Astrocyte of the spinal cord (primary cell): ENCODE measurements at places on chromosomes 11 and 22.

DNA sequence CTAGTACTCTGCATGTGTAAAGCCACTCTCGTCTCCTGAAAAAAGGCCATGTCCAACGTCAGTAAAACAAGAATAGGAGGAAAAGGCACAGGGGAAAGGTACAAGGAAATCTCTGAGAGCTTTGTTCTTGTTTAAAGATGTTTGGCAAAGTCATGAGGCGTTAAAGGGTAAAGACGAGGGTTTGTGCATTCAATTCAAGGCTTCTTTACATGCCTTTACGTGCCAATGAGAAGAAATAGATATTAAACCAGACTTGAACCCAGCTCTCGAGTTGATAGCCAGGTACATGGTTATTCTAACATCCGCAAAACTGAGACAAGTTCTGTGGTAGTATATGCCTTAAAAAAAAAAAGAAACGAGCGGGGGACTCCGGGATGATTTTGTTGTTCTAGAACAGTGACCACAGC is 704 bp upstream of the CFL1 start:
- peak; percentile 50 for DNase-seq

GRCh38 chr22:25366408-25366807 is 147.0 kb downstream of the CRYBB2 start:
- DNase-seq: no peak

DNA sequence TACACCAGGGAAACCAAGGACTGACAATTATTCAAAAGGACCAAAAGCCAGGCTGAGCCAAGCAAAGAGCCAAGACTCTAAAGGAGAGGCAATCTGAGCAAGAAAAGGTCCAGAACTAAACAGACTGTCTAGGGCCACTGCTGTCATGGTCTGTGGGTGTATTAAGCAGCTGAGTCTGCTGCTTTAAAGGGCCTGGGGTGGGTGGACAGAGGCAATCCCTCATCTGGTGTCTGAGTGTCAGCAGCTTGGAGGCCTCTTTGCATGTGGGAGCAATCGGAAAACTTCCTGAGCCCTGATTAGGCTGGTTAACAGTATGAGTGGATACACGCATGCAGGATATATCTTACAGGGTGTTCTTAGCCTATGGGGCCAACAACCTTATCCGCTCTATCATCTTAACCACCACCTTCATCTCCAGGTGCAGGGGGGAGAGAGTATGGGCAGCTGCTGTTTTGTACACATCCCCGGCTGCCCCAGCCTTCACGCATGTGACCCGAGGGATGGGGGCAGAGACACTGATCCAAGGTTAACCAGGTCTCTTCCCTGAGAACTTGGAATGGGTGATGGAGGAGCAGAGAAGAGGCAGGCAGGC is 67.5 kb upstream of the TIMP3 start:
- no peak for DNase-seq

- DNase-seq: no peak
Observed at GRCh38 chr22:34669001-34669400, 397.0 kb upstream of the ISX start.

DNA sequence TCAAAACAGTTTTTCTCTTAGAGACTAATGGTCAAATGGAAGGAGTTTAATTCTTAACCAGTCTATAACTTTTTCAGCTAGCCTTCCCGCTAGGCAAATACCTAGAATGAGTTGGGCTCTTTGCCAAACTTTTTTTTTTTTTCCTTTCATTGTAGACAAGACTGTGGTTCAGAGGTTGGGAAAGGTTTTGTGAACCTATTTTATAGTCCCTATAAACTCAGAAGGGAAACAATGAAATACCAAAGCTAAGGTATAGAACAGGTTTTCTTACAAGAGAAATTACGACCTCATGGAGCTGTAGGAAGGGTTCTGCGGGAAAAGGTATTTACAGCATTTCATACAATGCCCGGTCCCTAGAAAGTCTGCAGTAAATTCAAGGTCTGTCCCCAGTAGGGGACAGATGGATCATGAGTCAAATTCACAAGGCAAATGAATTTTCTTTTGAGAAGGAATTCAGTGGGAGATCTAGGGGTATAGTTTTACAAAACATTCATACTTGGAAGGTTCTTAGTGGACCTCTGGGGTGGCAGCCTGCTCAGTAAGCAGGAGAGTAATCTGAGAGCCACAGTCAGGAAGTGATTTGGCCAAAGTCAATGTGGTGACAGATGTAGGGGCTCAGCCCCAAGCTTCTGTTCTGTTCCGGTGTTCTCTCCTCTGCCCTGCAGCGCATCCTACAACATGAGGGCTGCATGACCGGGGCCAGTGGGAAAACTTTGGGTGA is 146.8 kb downstream of the DBX1 start:
- peak; percentile 46 for DNase-seq

GRCh38 chr11:34358728-34359547 is 1.1 kb upstream of the ABTB2 start:
- DNase-seq: peak; percentile 86

DNA sequence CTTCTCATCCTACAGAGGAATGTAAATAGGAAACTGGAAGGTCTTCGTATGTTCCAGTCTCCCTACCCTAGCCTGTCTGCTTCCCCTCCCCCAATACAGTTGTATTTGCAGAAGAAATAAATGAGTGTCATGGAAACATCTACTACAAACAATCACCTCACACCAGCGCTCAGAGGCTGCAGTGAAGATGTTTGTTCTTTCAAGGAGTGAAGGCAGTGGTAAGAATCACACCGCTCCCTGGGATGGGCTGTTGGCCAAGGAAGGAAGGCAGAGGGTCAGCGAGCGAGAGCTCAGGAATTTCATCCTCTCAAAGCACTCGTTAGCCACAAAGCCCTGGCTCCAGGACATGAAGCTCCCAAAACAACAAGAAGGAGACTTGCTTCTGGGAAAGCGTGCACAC is 1.1 kb upstream of the IGSF9B start:
- DNase-seq: peak; percentile 9

DNA sequence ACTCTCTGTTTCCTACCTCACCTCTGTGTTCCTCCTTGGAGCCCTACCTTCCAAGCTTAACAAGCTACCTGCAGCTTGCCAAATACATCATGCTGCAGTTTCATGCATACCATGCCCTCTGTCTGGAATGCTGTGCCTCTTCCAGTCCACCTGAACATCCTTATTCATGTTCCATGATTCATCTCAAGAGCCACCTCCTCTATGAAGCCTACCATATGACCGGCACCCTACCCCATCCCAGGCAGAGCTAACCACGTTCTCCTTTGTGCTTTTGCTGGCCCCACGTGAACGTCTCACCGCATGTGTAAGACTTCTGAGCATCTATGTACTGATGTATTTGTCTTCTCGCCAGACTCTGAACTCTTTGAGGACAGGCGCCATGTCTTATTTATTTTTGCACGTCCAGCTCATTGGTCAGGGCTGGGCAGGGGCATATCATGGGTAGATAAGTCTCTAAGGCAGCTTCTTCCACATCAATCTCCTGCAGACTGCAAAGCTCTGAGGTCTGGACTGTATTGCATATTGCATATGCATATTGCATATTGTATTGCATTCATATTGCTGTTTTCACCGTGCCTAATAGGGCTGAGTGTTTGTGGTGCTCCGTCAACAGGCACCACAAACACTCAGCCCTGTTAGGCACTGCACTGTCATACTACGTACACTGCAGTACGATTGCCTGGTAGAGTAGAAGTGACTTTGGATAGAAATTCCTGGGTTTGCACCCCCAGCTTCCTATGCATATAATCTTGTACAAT is 31.0 kb downstream of the TST start:
- no peak for DNase-seq

- peak; percentile 92 for DNase-seq
Observed at GRCh38 chr11:118792570-118793124, 1.7 kb upstream of the DDX6 start.

DNA sequence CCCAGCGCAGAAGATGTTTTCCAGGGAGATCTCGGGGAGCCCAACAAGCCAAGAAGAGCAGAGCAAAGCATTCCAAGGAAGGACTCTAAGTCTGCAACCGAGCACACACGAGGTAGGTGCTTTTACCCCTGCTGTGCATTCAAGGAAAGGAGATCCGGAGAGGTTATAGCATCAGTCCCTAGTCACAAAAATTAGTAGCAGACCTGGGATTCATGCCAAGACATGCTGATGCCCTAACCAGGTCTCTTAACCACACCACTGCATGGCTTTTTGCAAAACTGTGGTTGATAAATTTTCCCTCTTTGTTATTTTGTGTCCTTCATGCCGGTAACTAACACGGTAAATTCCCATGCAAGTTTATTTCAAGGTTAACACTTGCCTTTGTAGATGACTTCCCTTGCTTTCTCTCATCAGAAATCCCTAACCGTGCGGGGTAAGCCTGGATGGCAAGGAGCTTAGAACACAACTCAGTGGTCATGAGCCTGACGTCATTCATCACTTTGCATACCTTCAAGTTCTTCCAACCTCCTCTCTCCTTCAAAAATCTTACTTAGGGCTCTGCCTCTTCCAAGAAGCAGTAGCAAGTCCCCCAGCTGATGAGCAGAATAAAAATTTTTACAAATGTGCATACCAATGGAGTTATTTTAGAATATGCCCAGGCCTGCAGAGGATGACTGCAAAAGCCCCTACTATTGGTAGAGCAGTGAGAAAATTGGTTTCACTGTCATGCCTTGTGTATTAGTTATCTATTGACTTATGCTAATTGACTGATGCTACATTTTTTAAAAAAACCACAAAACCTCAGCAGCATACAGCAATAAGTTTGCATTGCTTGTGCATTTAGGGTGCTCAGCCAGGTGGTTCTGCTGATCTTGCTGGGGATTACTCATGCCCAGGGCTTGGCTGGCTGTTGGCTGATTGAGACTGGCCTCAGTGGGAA is 465.1 kb downstream of the MN1 start:
- peak; percentile 48 for DNase-seq

GRCh38 chr22:46586531-46587011 is 33.6 kb upstream of the GRAMD4 start:
- DNase-seq: no peak

DNA sequence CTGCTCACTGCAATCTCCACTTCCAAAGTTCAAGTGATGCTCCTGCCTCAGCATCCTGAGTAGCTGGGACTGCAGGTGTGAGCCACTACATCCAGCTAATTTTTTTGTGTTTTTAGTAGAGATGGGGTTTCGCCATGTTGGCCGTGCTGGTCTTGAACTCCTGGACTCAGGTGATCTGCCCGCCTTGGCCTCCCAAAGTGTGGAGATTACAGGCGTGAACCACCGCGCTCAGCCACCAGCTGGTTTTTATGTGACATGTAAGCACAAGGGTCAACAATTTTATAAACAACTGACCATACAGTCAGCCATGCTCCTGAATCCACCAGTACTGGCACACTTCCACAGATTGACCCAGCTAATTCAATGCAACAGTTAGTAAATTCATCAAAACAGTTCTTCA is 526.3 kb upstream of the LRRC4C start:
- DNase-seq: no peak

DNA sequence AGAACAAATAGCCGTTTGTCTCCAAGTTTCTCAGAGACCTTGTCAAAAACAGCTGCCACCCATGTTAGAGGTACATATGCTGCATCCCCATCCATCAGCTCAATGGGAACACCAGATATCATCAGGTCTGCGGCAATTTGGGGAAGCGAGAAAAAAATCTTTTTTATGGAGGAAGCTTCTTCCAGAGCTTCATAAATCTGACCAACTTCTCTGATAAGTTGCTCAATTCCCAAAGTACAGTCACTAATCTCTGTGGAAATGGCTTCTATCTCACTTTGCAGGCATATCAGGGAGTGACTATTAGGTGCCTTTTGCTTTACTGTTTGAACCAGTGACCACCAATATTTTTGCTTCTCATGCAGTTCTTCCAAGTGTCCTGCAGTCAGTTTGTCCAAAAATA is 34.3 kb upstream of the MRPL17 start:
- DNase-seq: no peak

GRCh38 chr11:19117760-19118097 is 761 bp downstream of the ZDHHC13 start:
- peak; percentile 10 for DNase-seq

DNA sequence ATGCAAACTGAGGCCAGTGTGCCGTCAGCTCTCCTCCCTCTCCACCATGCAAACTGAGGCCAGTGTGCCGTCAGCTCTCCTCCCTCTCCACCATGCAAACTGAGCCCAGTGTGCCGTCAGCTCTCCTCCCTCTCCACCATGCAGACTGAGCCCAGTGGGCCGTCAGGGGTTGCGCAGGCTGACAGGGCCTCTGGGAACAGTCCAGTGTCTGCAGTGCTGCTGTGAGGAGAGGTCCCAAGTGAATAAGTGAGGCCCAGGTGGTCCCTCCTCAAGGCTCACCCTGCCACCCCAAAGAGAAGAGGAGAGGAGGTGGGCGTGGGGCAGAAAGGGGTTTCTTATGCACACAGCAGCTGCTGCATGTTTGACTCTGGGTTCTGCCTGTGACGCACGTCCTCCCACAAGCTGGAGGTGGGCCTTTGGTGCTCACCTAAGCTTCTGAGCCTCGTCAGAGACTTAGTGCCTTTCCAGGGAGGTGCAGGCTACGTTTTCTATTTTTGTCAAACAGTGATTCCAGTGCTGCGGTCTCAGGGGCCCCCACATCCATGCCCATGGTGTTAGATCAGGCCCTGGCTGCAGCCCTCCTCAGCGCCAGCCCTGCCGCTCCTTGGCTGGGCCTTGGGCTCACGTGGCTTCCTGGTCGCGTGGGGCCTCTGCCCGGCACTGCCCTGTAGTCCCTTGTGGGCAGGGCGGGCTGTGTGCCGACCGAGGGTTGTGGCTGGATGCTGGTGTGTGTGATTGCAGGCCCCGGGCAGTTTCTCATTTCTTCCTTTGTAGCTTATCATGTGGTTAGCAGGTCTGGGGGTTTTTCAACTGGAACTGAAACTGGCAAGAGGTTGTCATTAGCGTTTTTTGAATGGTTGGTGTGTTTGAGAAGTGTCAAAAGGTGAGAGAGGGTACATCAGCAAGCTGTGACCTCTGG is 7.1 kb downstream of the TPCN2 start:
- no peak for DNase-seq

GRCh38 chr11:38460429-38460828 is 1862.4 kb upstream of the RAG2 start:
- DNase-seq: peak; percentile 77

DNA sequence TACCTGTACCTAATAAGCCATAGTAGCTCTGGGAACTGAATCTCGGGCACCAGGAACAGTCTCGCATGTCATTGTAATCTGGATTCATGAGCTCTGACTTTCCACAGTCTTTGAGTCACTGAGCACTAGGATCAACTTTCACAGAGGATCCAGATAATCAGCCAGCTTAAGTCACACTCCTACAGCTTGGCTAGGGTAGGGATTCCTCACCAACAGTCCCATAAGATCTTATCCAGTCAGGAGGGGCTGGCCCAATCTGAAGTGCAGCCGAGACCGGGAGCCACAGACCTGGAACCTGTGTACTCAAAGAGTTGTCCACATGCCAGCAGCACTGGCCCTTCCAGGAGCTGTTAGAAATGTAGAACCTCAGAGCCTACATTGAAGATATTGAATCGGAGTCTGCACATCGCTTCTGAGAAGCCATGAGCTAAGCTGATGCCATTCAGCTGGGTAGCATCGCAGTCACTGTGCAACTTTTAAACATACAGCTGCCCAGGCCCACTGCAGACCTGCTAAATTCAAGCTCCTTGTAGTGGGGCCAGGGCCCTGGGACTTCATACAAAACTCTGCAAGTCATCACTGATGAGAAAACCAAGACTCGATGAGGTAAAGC is 538.8 kb upstream of the B3GAT1 start:
- peak; percentile 62 for DNase-seq
